Aorta (tissue), 5 donors: ENCODE measurements at places on chromosomes 3 and 15.
A peak's percentile ranks its signal among the peaks of the same experiment; 100 is the strongest.

- no peak for DNase-seq
Observed at GRCh38 chr3:190785047-190785446, 77.4 kb downstream of the GMNC start.

- no peak for DNase-seq
Observed at GRCh38 chr3:111112913-111113312, 41.3 kb downstream of the NECTIN3 start.

DNA sequence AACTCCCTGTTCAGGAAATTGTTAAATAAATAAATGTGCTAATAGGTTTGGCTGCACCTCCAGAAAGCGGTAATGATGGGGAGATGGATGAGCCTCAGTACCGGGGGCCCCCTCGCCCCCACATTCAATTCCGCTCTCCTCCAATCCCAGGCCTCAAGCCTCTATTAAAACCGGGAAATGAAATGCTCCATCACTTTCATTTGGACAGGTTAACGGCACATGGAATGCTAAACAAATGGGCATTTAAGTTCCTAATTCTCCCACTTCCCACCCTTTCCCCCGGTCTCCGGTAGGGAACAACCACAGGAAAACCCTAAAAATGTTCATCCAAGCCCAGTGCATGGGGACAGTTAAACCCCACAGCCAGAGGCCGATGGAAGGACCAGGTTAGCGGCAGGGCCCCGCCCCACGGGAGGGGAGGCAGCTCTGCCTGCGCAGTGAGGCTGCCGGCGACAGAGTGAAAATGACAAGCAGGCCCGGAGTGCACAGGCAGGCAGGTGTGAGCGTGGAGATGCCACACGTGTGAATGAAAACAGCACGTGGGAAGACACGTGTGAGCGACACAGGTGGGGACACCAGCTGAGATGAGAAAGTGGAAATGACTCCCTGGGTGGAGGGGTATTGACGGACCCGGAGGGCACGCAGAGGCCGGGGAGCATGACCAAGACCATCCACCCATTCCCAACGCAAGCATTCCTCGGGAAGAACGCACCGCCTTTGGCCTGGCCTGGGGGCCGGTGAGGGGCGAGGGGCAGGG is 28.1 kb downstream of the RNU5B-1 start:
- DNase-seq: no peak

GRCh38 chr3:161409858-161410257 is 38.5 kb upstream of the SPTSSB start:
- no peak for DNase-seq

DNA sequence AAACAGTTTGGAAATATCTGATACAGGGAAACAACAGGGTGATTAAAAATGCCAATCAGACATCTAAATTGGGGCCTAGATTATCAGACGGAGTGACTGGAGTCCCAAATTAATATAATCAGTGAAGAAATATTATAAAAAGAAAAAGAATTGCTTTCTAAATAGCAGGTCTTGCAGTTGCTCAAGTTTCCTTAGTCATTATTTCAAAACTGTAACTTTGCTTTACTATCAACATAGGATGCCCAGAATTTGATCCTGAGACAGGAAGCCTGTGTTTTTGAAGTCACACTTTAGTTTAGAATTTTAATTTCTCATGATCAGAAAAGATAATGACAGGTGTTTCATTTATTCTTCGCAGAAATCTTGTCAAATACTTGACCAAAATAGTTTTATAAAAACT is 105.9 kb downstream of the IL1RAP start:
- DNase-seq: no peak

- no peak for DNase-seq
Observed at GRCh38 chr3:129722527-129722926, 116.1 kb upstream of the PLXND1 start.

DNA sequence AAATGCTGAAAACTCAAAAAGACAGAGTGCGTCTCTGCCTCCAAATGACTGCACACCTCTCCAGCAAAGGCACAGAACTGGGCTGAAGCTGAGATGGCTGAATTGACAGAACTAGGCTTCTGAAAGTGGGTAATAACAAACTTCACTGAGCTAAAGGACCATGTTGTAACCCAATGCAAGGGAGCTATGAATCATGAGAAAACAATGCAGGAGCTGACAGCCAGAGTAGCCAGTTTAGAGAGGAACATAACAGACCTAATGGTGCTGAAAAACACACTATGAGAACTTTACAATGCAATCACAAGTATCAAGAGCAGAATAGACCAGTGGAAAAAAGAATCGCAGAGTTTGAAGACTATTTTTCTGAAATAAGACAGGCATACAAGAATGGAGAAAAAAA is 10.1 kb upstream of the AVEN start:
- no peak for DNase-seq

DNA sequence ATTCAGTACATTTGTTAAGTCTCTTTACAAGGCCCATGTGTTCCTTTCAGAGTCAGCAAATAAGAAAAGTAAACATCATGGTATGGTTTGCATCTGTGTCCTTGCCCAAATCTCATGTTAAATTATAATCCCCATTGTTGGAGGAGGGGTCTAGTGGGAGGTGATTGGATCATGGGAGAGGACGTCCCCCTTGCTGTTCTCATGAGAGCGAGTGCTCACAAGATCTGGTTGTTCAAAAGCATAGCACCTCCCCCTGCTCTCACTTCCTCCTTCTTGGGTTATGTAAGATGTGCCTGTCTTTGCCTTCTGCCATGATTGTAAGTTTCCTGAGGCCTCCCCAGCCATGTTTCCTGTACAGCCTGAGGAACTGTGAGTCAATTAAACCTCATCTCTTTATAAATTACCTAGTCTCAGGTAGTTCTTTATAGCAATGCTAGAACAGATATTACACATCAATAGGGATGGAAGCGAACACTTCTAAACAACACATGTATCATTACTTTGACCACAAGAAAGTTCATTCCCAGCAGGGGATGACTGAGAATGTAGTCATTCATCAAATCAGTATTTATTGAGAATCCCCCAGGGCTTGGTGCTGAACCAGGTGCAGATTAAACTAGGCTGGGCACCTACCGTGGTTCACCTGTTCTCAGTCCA is 4.1 kb downstream of the EFCAB12 start:
- no peak for DNase-seq

DNA sequence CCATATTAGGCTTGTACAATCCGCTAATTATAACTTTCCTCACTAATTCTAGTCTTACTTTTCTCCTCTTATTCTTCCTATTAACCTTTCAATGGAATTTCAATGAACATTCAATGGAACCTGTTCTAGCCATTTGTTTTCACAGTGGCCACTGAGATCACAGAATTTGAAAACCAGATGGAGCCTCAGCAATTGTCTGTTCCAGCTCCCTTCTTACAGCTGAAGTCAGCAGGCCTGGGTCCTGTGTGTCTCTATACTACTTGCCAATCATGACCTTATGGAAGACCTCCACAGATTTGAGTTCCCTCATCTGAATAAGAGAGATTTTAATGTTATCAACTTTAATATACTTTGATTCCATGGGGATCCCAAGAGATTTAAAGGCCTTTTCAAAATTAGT is 36.6 kb downstream of the TJP1 start:
- DNase-seq: no peak

GRCh38 chr3:155242342-155242741 is 51.1 kb downstream of the STRIT1 start:
- DNase-seq: no peak

DNA sequence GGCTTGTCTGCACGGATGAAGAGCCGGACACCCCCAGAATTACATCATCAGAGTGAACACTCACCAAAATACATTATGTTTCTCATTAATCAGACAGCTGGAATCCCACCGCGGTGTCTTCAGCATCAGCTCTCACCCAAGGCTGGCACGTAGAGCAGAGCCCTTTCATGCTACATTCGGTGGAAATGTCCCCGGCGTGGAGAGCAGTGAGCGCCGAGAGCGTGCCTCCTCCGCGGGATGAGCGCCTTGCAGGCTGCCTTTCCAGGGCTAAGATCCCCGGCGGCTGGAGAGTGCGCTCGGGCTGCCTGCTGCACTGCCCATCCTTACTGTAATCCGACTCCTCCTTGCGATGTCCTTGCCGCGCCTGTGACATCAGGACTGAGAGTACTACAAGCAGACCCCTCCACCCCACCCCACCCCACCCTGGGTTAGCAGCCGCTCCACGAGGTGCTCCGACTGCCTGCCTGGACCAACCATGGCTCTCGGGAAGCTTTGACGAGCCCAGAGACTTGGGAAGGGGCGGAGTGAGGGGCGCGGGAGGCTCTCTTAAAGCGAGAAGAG is at the start of gene ZNF385D:
ZNF385D (minus strand) TSS at position 380 of the 561 bp plus-strand sequence; CDS start at position 86, 294 bp downstream.
- peak; percentile 73 for DNase-seq

- DNase-seq: no peak
Observed at GRCh38 chr3:98764472-98764884, 1.3 kb downstream of the ST3GAL6 start.
